IPS-NIHi11 (cell line): ENCODE measurements at places on chromosomes 1 and 21.

GRCh38 chr1:184483101-184483683 is 96.4 kb downstream of the C1orf21 start:
- no peak for DNase-seq

DNA sequence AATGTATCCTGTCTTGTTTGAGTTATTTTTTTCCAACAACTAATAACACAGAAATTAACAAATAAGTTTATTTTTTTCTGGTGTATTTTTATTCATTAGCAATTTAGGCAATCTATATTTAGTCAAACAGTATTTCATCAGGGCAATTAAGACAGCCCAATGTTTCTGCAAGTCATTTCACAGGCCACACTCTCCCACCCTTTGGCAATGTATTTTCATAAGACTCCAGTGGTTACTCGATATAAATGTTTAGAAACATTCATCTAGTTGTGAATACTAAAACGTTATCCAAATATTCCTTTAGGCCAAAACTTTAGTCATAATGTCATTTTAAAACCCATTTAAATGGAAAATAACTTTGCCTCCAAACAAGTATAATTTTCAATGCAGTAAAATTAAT is 142.1 kb downstream of the KCNT2 start:
- no peak for DNase-seq

DNA sequence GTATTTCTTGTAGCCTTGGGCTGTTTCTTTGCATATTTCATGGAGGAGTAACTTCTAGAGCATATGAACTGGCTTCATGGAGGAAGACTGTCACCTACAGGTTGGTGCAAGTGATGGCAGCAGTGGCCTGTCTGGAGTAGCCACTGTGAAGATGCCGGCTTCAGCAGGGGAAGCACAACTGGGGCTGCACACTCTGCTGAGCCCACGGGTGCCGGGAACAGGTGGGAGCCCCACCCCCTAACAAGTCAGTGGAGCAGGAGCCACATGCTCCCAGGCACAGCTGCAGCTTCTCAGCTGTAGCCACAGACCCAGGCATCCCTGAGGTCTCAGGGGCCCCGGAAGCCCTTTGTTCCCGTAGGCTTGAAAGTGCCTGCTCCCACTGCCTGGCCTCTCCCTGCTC is 43.2 kb upstream of the C1orf185 start:
- DNase-seq = no peak

GRCh38 chr1:39646232-39647081 is 7.0 kb upstream of the HEYL start:
- peak; percentile 46 for DNase-seq
